Germinal center (tissue), 1 donor: ENCODE measurements at places on chromosomes 3 and 15.

GRCh38 chr15:65286069-65286703 lies 497 bp downstream of the PARP16 start:
- DNase-seq, result peak; percentile 27

DNA sequence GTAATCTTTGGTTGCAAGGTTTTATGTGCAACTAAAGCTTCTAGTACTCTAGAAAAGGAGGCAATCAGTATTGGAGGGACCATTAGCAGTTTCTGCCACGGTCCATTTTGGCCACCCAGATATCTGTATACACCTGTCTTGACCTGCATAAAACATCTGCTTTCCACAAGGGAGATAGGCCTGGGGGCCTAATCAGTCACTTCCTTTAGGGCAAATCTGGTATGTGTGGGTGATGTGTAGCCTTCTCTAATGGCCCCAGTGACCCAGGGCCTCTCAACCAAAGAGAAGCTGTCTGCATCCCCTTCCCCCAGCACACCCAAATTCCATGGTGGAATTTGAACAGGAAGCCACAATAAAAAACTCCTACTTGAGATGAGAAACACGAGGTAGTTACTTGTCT lies 19.5 kb downstream of the IRAK2 start:
- no peak for DNase-seq

- no peak for DNase-seq
Measured at GRCh38 chr15:29533647-29534046, 264.0 kb upstream of the NSMCE3 start.

- no peak for DNase-seq
Measured at GRCh38 chr15:93072011-93072410, 17.0 kb downstream of the RGMA start.

DNA sequence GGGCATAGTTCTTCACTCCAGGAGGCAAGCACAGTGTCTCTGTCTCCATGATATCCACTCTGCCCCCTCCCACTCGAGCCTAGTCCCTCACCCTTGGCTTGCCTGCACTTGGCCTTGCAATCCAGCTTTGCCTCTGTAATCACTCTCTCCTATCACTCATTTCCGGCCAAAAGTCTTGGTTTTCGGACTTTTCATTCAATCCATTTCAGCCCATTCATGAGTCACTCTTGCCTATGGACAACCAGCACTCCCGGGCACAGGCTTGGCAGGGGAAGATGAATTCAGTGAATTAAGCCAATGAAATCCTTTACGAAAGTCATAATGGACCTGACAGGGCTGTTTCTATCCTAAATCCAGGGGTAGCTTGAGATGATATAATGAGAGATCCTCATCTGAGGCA lies 21.7 kb downstream of the DAZL start:
- DNase-seq, result no peak

DNA sequence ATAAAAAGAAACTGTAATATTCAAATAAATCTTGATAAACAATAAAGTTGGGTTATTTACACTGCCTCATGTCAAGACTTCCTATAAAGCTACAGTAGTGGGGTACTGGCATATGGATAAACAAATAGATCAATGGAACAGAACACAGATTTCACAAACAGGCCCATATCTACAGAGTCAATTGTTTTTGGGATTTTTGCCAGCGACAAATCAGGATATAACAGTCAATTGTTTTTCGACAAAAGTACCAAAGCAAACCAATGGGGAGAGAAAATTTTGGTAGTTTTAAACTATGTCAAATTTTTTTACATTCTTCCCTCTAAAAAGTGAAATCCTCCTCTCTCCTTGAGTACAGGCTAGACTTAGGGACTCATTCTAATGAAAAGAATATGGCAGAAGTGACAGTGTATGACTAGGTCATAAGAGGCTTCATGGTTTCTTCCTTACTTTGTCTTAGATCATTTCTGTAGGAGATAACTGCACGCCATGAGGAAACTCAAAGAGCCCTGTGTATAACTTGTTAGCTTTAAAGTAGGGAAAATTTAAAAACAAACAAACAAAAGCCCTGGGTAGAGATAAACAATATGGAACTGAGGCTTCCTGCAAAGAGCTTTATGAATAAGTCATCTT lies 16.9 kb downstream of the IP6K1 start:
- no peak for DNase-seq
